ENCODE measurements at places on chromosomes 6 and 20. TPM values are rescaled to one million over a fixed set of nuclear protein-coding genes. Genes with fewer than 3 reads are reported as not detected.

Gene ZBP1
- 0.11 TPM for total RNA-seq

Gene WFDC10B
- total RNA-seq = not detected

Gene MAPK13
- 0.18 TPM for total RNA-seq

Gene LTA
- total RNA-seq = 0.11 TPM

Gene FAM50B
- 6.1 TPM for total RNA-seq

Gene FAM184A
- 4.8 TPM for total RNA-seq

Gene FAM83C
- total RNA-seq = not detected

Gene PLCG1
- 18.5 TPM for total RNA-seq

Gene ENPP1
- total RNA-seq = 5.3 TPM

Gene OPRM1
- not detected for total RNA-seq

Gene LAMA2
- total RNA-seq = 0.65 TPM

Gene PRRC2A
- 51.9 TPM for total RNA-seq

Gene TSPO2
- not detected for total RNA-seq

Gene OR2J3
- not detected for total RNA-seq

Gene SPATA25
- total RNA-seq = not detected

Data from Daoy (cell line).